NCI-H2107 (cell line): ENCODE measurements at places on chromosomes 6 and 20.

- peak; percentile 54 for DNase-seq
These were observed 774 bp downstream of the PLEKHG1 start for GRCh38 chr6:150600301-150601017.

DNA sequence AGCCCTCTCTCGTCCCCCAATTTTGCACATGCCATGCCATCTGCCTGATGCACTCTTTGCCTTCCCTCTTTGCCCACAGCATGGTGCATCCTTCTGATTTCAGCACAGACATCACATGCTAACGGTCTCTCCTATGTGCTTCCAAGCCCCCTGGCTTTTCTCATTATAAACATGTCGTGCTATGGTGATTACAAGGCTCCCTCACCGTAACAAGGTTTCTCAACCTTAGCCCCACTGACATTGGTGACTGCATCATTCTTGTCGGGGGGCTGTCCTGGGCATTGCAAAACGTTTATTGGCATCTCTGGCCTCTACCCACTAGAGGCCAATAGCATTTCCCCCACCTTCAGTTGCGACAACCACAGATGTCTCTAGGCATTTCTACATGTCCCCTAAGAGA lies 187.2 kb downstream of the TFAP2C start:
- DNase-seq, result no peak

DNA sequence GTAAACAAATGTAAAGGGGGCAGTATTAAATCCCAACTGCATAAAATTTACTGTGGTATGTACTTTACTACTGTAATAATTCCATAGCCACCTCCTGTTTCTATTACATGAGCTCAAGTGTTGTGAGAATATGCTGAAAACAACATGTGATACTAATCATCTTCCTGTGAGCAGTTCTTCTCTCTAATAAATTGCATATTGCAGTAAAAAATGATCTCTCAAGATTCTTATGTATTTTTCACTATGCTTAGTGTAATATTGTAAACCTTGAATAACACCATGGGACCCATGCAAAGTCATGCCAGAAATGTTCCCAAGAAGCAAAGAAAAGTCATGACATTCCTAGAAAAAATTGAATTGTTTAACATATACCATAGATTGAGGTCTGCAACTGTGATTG lies 133.0 kb upstream of the ATXN1 start:
- DNase-seq, result no peak

- DNase-seq, result no peak
These were observed 207.1 kb upstream of the POU3F2 start for GRCh38 chr6:98627129-98627775.

DNA sequence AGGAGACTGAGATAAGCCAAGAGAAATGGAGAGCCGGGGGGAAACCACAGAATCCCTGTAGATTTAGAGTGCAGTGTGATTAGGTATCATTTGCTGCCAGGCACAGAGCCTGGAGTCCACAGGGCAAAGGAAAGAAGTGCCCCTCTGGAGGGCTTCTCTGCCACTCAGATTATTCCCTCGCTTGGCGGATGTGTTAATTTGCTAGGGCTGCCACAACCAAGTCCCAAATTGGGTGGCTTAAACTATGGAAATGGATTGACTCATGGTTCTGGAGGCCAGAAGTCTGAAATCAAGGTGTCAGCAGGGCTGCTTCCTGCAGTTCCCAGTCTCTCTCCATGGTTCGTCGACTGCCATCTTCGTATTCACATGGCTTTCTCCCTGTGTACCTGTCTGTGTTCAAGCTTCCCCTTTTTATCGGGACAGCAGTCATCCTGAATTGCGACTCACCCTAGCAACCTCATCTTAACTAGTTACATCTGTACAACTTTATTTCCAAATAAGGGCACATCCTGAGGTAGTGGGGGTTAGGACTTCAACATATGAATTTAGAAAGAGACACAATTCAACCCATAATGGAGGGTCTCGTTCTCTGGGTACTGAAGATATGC lies 122.2 kb downstream of the ANKRD60 start:
- no peak for DNase-seq

GRCh38 chr6:9307786-9308185 lies 872.4 kb upstream of the SLC35B3 start:
- no peak for DNase-seq

- DNase-seq, result no peak
These were observed 43.0 kb upstream of the CCR6 start for GRCh38 chr6:167079853-167080297.

DNA sequence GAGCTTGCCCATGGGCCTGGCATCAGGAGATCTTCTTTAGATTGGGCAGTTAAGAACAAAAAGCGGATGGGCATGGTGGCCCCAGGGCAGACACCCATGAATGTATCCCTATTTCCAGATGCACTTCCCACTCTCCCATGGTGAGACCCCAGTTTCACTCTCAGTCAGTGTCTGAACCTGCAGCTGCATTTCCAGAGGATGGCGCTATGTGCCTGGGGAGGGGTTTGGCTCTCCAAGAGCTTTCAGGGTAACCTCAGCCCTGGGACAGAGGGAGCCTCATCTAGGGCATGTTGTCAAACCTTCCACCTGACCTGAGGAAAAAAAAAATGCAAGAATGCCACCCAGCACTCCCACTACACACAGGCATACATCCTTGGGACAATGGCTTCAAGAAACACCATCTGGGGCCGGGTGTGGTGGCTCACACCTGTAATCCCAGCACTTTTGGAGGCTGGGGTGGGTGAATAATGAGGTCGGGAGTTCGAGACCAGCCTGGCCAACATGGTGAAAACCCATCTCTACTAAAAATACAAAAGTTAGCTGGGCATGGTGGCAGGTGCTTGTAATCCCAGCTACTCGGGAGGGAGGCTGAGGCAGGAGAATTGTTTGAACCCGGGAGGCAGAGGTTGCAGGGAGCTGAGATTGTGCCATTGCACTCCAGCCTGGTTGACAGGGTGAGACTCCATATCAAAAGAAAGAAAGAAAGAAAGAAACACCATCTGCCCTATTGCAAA lies 1.9 kb downstream of the CST9L start:
- no peak for DNase-seq

DNA sequence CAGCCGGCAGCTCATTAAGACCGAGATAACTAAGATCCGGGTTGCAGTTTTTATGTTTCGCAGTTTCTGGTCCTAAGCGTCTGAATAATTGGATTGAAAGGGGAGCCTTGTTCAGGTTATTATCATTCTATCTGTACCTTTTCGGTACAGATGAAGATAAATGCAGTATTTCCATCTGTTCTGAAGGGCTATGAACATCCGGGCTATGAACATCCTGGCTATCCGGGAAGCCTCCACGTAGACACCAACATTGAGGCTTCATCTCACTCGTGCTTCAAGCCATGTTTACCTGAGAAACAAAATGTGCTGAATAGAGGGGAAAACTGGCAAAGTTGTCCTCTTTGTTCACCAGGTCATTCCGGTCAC lies 399 bp upstream of the REPS1 start:
- DNase-seq, result no peak

GRCh38 chr6:17633465-17634188 lies 33.5 kb downstream of the FAM8A1 start:
- no peak for DNase-seq

DNA sequence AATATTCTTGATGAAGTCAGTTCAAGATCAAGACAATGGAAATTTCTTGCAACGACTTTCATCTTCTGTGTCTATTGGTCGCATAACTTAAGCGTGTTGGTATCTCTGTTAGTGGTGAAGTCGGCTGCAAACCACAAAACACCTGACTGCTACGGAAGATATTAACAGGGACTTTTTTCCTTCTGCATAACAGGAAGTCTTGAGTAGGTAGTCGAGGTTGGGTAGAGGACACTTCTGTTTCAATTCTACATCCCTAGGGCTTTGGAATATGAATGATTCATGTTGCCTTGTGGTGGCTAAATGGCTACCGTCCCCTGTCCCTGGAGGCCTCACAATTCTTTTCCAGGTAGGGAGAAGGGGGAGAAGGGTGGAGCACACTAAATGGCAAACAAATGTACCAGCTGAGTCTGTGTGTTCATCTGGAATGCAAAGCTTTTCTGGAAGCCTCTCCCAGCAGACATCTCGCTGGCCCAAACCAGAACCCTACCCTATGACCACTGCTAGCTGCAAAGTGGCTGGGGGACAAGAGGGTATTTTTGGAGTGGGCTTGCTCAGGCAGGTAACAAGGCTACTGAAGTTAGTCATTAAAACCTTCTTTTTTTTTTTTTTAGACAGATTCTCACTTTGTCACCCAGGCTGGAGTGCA lies 34.6 kb upstream of the NKX2-2 start:
- DNase-seq, result peak; percentile 13

DNA sequence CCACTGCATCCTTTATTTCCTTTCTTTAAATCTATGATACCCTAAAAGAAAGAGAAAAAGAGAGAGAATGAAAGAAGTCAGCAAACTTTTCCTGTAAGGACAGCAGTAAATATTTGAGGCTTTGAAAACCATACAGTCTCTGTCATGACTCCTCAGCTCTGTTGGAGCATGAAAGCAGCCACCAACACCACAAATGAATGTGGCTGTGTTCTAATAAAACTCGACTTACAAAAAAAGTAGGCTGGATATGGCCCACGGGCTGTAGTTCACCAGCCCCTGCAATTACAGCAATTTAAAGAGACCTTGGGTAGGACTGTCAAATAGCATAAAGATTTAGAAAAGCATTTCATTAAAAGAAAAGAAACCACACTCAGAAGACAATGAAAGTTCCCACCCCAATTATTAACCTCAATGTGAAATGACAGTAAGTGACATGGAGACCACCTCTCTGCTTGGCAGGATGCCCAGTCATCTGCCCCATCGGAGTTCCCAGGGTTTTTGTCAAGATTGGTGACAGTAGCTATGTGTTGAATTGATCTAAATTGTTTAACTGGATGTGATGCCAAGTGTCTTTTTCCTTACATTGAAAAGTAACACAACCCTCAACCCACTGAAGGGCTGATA lies 50.9 kb downstream of the TNFRSF21 start:
- DNase-seq, result no peak

GRCh38 chr20:63735859-63736718 lies at the start of gene LIME1:
Gene LIME1, plus strand, starts transcription at chr20:63736664. Its CDS starts 886 bp downstream, at chr20:63737550.
- no peak for DNase-seq

GRCh38 chr6:41598670-41599014 lies 39.6 kb upstream of the MDFI start:
- DNase-seq, result no peak

- DNase-seq, result no peak
These were observed 38.4 kb upstream of the TGM2 start for GRCh38 chr20:38203337-38203980.

GRCh38 chr6:148342350-148343046 lies at the start of gene SASH1:
Gene SASH1, plus strand, starts transcription at chr6:148342838. Its CDS starts 230 bp downstream, at chr6:148343068.
- DNase-seq, result no peak

DNA sequence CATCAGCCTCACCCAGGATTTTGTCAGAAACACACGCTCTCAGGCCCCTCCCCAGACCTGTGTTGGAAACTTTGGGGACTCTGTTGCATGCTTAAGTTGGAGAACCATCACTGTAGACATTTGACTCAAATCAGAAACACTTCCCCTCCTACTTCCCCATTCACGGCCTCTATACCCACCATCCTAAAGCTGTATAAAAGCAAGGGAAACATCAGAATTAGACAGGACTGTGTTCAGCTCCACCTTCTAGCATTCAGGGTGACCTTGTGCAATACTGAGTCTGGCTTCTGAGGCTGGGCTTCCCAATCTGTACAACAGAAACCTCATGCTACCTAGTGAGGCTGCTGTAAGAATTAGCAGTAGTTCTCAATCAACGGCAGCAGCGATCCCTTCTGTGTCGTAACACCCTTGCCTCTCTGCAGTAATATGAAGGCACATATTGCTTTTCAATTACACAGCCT lies 252.3 kb downstream of the LY86 start:
- DNase-seq, result no peak

- no peak for DNase-seq
These were observed 1.8 kb downstream of the TREM1 start for GRCh38 chr6:41284726-41285125.

DNA sequence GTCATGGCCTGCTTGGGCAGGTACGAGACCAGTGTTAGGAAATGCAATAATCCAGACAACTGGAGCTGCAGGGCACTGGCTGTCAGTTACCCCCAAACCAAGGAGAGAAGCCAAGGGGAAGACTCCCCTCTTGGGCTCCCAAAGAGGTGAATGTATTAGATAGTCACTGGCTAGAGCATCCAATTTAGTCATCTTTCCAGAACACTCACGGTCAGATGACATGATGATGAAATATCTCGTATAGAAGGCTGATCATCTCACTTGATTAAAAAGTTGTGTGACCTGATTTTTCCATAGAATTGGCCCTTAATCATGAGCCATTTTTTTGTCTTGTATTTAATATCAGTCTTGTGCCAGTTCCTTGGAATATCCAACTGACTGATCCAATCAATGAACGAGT lies 40.7 kb downstream of the SLC22A3 start:
- no peak for DNase-seq

GRCh38 chr6:7373739-7374138 lies 15.8 kb downstream of the CAGE1 start:
- DNase-seq, result no peak

- peak; percentile 95 for DNase-seq
These were observed 59.7 kb upstream of the SNX9 start for GRCh38 chr6:157763129-157763903.

GRCh38 chr6:45920819-45921511 lies 94.7 kb downstream of the CLIC5 start:
- no peak for DNase-seq

GRCh38 chr6:29466241-29466640 lies 9.3 kb downstream of the OR2H1 start:
- DNase-seq, result no peak

GRCh38 chr20:48786951-48787705 lies 40.7 kb downstream of the PREX1 start:
- no peak for DNase-seq

DNA sequence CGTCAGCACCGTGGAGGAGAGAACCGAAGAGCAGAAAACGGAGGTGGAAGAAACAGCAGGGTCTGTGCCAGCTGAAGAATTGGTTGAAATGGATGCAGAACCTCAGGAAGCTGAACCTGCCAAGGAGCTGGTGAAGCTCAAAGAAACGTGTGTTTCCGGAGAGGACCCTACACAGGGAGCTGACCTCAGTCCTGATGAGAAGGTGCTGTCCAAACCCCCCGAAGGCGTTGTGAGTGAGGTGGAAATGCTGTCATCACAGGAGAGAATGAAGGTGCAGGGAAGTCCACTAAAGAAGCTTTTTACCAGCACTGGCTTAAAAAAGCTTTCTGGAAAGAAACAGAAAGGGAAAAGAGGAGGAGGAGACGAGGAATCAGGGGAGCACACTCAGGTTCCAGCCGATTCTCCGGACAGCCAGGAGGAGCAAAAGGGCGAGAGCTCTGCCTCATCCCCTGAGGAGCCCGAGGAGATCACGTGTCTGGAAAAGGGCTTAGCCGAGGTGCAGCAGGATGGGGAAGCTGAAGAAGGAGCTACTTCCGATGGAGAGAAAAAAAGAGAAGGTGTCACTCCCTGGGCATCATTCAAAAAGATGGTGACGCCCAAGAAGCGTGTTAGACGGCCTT lies 41.6 kb downstream of the ZBTB2 start:
- DNase-seq, result no peak

DNA sequence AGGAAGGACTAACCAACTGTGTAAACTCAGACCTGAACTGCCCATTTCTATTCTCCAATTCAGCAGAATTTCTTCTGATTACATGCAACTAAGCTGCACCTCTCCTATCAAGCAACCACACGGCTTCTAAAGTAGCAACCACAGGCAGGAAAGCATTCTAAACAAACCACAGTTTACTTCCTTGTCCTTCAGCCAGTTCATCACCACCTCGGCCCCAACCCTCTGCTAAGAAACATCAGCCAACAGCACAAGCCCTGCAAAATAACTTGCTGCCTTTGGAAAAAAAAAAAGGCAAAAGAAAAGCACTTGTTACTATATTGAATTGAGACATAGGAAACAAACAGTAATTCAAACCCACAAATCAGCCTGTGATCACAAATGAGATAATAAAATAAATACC lies 140.3 kb downstream of the NFATC2 start:
- DNase-seq, result no peak
